Endothelial cell of umbilical vein (primary cell): ENCODE measurements at places on chromosomes 1 and 21.

- H3K36me3 ChIP-seq, result peaks cover 2% of the 10 kb centered on the region
- DNase-seq, result peak; percentile 93
- H3K4me1 ChIP-seq, result peaks cover 76% of the 10 kb centered on the region
- H3K27ac ChIP-seq, result peak overlapping the region; percentile 99
- H3K27me3 ChIP-seq, result no peaks in the 10 kb centered on the region
Measured at GRCh38 chr21:25964015-25964414, 206.6 kb downstream of the APP start.

DNA sequence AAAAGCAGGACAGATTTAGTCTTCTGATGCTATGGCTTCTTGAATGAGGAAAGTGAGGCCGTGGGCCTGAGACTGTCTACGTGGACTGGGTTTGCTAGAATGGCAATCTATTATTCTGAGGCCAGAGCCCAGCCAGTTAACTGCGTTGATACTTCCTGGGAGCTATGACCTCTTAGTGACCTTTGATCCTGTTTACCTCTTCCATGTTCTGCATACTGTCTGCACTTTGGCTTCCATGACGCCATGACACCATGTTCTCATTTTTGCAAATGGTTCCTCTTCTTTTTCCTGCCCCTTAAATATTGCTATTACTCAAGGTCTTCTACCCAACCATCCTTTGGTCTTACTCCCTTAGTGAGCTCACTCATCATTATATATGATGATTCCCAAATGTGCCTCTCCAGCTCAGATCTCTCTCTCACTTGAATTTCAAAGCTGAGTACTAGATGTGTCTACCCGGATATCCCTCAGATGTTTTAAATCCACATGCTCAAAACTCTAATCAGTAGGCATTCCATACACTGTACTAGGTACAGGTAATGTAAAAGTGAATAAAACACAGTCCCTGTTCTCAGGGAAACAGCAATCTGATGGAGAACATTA is 66.1 kb upstream of the ATP1A1 start:
- H3K27me3 ChIP-seq, result no peaks in the 10 kb centered on the region
- no peak overlapping the region for H3K4me3 ChIP-seq
- H3K27ac ChIP-seq, result no peak overlapping the region
- H3K4me1 ChIP-seq, result no peaks in the 10 kb centered on the region

GRCh38 chr1:223331929-223332328 is 32.0 kb downstream of the SUSD4 start:
- no peak for DNase-seq
- H3K27me3 ChIP-seq, result no peaks in the 10 kb centered on the region
- no peaks in the 10 kb centered on the region for H3K36me3 ChIP-seq
- H3K4me1 ChIP-seq, result no peaks in the 10 kb centered on the region
- H3K4me3 ChIP-seq, result no peak overlapping the region

DNA sequence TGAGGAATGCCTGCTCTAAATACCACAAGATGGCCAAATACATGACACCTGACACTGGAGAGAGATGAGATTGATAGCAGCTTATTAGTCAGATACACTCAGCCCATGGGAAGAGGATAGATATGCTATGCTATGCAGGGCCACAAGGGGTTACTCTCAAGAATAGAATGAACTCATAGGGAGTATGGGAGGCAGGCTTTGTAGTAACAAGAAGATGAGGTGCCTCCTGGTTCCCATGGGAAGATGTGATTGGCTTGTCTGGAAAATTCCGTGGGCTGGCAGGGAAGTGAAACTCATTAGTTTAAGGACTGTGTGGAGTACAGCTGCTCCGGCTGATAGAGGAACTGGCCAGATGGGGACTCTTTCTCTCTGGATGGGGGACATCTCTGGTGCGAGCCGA is 16.5 kb downstream of the CCDC30 start:
- no peak for DNase-seq
- no peak overlapping the region for H3K27ac ChIP-seq
- H3K4me3 ChIP-seq, result no peak overlapping the region
- no peaks in the 10 kb centered on the region for H3K36me3 ChIP-seq

GRCh38 chr1:89545264-89546038 is 20.8 kb downstream of the LRRC8B start:
- no peaks in the 10 kb centered on the region for H3K36me3 ChIP-seq
- H3K27ac ChIP-seq, result peak overlapping the region; percentile 94
- peaks cover 50% of the 10 kb centered on the region for H3K4me1 ChIP-seq
- peak; percentile 95 for DNase-seq
- H3K27me3 ChIP-seq, result no peaks in the 10 kb centered on the region

- no peak for DNase-seq
- no peaks in the 10 kb centered on the region for H3K27me3 ChIP-seq
- no peaks in the 10 kb centered on the region for H3K4me1 ChIP-seq
- H3K4me3 ChIP-seq, result no peak overlapping the region
- H3K36me3 ChIP-seq, result no peaks in the 10 kb centered on the region
Measured at GRCh38 chr21:19832551-19832950, 1165.7 kb upstream of the NCAM2 start.

DNA sequence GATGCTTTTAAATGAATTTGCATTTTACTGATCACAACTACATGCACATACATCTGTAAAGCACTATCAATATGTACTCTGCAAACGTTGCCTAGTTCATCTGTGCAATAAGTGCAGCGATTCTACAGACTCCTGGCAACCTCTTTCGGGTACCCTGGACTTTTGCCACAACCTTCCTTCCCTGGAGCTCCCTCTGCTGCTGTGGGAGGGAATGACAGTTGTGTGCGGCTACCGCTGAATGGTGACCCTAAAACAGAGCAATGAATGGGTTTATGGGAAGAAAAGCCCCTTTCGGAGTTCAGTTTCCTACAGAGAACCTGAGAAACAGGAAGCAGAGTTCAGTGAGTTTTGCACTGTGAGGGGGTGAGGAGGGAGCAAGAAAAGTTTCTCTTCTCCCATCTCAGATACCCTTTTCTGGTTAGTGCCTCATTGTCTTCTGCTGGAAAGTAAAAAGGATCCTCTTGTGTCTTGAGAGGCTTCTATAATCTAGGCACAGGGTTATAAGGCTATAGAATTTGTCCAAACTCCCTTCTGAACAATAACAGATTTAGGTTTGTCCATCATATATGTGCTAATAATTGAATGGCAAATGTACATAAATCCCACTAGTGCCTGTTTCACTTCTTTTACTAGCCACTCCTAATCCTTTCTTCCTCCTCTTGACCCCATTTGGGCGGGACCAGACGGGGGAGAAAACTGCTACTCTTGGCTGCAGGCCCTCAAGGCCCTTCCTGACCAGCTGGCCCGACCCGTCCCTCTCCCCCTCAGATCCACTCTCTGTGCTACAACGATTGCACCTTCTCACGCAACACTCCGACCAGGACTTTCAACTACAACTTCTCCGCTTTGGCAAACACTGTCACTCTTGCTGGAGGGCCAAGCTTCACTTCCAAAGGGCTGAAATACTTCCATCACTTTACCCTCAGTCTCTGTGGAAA is 19.8 kb upstream of the SARS1 start:
- peaks cover 31% of the 10 kb centered on the region for H3K4me1 ChIP-seq
- DNase-seq, result peak; percentile 19
- no peaks in the 10 kb centered on the region for H3K27me3 ChIP-seq
- H3K27ac ChIP-seq, result no peak overlapping the region

DNA sequence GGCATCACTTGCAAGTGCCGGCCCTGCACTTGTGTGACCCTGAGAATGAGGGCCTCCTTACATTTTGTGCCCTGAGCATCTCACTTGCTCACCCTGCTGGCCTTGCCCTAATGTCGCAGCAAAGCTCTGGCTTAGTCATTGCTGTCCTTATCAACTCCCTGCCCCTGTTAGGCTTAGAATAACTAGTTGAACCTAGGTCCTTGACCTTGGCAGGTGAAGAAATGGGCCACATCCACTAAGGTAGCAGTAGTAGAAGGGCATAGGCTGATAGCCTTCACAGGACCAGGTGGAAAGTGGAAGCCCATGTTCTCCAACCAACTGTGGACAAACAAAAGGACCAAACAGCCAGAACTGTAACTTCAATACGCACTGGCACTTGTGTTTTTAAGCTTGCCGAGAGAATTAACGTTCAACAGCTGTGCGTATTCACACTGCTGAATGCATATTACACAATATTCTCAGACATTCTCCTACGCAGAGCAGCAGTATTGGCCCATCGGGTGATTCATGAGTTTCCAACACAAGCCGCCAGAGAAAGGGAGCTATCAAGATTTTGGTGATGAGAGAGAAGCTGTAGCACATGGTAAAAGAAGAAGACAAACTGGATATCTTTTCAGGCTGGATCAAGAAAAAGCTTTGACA is 27.7 kb upstream of the PTGFRN start:
- no peak overlapping the region for H3K4me3 ChIP-seq
- peak; percentile 26 for DNase-seq
- H3K36me3 ChIP-seq, result no peaks in the 10 kb centered on the region
- no peaks in the 10 kb centered on the region for H3K27me3 ChIP-seq
- peaks cover 26% of the 10 kb centered on the region for H3K4me1 ChIP-seq

GRCh38 chr1:184221087-184221486 is 165.7 kb upstream of the C1orf21 start:
- H3K27me3 ChIP-seq, result peaks cover 8% of the 10 kb centered on the region
- no peak for DNase-seq
- no peak overlapping the region for H3K27ac ChIP-seq
- H3K4me1 ChIP-seq, result no peaks in the 10 kb centered on the region
- H3K36me3 ChIP-seq, result no peaks in the 10 kb centered on the region
- no peak overlapping the region for H3K4me3 ChIP-seq

GRCh38 chr1:205535866-205536758 is 31.6 kb downstream of the CDK18 start:
- peaks cover 3% of the 10 kb centered on the region for H3K4me1 ChIP-seq
- H3K4me3 ChIP-seq, result no peak overlapping the region
- no peaks in the 10 kb centered on the region for H3K27me3 ChIP-seq
- no peak overlapping the region for H3K27ac ChIP-seq
- no peaks in the 10 kb centered on the region for H3K36me3 ChIP-seq
- no peak for DNase-seq

DNA sequence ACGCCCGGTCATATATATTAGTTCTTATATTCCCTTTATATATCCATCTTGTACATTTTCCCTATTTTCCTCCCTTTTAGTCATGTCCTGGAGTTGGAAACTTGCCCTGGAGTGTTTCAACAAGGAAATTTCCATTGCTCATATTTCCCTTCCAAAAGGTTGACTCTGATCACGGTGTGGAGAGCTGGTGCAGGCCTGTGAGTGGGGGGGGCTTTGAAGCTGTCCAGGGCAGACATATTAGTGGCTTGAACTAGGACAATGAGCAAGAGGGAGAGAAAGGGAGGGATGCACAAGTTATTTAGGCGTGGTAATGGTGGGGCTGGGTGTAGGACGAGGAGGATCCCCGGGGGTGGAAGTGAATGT is 30.4 kb upstream of the TMEM61 start:
- H3K36me3 ChIP-seq, result no peaks in the 10 kb centered on the region
- H3K4me3 ChIP-seq, result no peak overlapping the region
- no peak overlapping the region for H3K27ac ChIP-seq
- DNase-seq, result peak; percentile 74
- peaks cover 19% of the 10 kb centered on the region for H3K4me1 ChIP-seq

GRCh38 chr21:36132696-36133095 is 2.2 kb upstream of the CBR3 start:
- no peak overlapping the region for H3K4me3 ChIP-seq
- H3K27ac ChIP-seq, result no peak overlapping the region
- no peak for DNase-seq
- H3K27me3 ChIP-seq, result no peaks in the 10 kb centered on the region

GRCh38 chr1:95431235-95431634 is 197.2 kb downstream of the RWDD3 start:
- no peaks in the 10 kb centered on the region for H3K27me3 ChIP-seq
- H3K36me3 ChIP-seq, result no peaks in the 10 kb centered on the region
- H3K27ac ChIP-seq, result no peak overlapping the region
- H3K4me3 ChIP-seq, result no peak overlapping the region
- DNase-seq, result no peak

GRCh38 chr1:69662321-69662720 is 94.6 kb downstream of the LRRC7 start:
- no peaks in the 10 kb centered on the region for H3K27me3 ChIP-seq
- no peak overlapping the region for H3K27ac ChIP-seq
- DNase-seq, result no peak
- H3K4me3 ChIP-seq, result no peak overlapping the region

DNA sequence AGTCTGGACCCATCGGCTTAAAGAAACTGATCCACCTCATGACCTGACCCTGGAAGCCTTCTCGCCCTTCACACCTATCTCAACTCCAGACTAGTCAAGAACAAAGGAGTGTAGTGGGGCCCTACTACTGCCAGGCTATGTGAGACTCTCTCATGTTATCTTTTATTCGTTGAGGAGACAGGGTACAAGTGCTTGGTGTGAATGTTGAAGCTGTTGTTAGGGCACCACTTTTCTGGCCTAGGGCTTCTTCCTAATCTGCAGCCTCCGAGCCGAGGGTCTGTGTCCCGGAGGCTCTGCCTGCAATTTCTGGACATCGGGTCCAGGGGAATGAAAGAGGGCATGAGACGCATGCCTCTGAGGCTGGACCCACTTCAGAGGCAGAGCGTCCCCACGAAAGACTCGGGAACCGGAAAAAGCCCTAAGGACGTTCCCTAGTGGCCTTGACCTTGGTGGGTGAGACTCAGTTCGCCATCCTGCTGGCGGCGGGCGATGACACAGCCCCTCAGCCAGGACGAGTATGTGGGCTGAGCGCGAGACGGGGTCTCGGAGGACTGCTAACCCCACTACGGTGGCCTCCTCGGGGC is 671 bp downstream of the DNAJC11 start:
- no peaks in the 10 kb centered on the region for H3K27me3 ChIP-seq
- H3K4me1 ChIP-seq, result peaks cover 9% of the 10 kb centered on the region
- peak overlapping the region; percentile 59 for H3K27ac ChIP-seq
- peak overlapping the region; percentile 77 for H3K4me3 ChIP-seq

DNA sequence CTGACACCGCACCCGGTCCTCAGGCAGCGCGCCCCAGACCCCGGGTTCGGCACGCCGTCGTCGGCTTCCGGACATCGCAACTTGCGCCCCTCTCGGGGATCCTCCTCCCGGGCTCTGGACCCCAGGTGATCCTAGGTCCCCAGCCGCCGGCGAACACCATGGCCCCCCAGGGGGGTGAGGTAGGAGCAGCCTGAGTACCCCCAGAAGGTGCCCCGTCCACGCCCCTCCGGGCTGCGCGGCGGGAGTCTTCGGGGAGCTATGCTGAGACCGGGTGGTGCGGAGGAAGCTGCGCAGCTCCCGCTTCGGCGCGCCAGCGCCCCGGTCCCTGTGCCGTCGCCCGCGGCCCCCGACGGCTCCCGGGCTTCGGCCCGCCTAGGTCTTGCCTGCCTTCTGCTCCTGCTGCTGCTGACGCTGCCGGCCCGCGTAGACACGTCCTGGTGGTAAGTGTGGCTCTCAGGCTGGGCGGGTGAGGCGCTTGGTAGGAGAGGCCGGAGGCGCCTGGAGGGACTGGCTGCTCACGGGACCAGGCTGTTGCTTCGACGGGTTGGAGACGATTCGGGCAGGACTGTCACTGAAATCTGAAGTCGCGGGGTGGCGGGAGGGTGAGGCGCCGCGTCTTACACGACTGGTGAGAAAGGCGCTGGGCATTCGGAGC is 367 bp downstream of the WNT2B start:
- H3K27ac ChIP-seq, result no peak overlapping the region
- peaks cover 8% of the 10 kb centered on the region for H3K4me1 ChIP-seq
- DNase-seq, result peak; percentile 13
- H3K4me3 ChIP-seq, result peak overlapping the region; percentile 26
- H3K36me3 ChIP-seq, result no peaks in the 10 kb centered on the region
